ENCODE measurements at places on chromosomes 3 and 15.
A peak's percentile ranks its signal among the peaks of the same experiment; 100 is the strongest.

DNA sequence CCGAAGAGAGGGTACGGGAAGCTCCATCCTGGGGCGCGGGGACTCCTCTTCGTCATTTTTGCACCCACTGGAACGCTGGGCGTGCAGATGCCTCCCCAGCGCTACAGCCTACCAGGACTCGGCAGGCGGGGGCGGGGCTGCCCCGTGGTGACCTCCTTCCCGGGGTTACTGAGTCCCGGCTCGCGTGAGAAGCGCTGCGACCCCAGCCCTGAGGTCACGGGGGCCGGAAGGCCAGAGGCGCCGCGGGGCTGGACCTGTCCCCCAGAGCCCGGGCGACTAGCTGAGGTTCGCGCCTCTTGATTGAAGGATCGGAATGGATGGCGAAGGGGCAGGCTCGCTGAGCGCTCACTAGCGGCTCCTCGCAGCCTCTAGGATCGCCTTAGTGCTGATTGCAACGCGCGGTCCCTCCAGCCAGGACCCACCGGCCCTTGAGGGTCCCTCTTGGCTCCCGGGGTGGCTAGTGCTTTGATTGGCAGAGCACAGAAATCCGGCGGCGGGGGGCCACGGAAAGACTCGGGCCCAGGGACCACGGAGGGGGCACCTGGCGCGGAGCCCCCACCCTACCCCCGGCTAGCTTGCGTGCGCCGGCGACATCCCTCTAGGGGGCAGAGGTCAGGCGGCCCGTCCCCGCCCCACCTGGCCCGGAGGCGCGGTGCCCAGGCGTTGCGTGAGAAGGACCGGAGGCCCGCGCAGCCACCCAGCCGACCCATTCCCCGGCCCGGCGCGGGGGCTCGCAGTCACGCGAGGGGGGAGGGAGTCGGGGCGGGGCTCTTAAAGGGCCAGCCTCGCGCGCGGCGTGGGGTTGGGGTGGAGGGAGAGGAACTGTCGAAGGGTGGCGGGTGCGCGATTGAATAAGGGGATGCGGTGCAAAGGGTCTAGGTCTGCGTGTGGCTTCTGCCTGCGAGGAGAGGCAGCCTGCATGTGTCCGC lies 781 bp upstream of the CYP1A1 start:
- peak; percentile 14 for DNase-seq

GRCh38 chr3:47276558-47276957 lies 6.0 kb downstream of the KIF9 start:
- no peak for DNase-seq

DNA sequence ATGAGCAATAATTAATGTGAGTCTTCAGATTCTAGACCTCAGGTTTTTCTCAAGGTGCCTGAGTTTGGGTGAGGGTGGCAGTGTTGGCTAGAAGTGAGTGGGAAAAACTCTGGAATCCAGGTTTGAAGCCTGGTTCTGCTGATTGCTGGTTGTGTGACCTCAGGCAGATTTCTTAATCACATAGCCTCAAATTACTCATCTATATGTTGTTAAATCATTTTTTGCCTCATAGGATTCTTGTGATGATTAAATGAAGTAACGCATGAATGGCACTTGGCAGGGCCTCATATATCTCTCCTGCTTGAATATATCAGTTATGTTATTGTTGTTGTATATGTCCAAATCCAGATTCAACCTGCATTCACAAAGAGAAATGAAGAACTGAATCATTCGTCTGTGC lies 60.5 kb downstream of the NR2F2 start:
- DNase-seq, result no peak

GRCh38 chr3:184465883-184466412 lies 86.1 kb downstream of the CHRD start:
- no peak for DNase-seq

DNA sequence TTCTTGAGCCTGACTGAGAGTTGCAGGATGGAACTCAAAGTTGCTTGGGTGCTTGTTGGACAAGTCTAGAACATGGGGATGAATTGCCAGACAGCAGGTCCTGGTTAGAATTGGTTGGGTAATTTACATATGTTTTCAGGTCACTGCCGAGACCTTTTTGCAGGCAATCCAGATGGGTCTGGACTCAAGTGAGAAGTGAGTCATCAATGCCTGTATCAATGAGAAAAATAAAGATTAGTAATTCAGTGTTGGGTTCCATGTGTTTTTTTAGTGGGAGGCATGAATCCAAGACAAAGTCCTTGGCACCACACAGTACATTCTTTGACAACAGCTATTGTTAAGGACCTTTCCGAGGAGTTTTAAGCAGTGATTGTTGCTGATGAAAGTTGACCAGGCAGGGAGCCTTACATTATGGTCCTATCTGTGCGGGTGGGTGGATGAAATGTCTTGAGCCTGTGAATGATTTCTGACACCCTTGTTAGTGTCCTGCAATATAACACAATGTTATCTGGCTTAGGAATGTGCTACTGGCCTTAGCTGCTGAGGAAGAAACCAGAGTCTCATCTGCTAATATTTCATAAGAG lies 77.7 kb downstream of the CRYGS start:
- DNase-seq, result no peak

GRCh38 chr3:42690766-42691680 lies 5.7 kb downstream of the KLHL40 start:
- DNase-seq, result no peak

- no peak for DNase-seq
Observed at GRCh38 chr15:63294359-63294758, 17.0 kb downstream of the APH1B start.

GRCh38 chr3:145849115-145849514 lies 311.9 kb downstream of the PLOD2 start:
- DNase-seq, result no peak

- no peak for DNase-seq
Observed at GRCh38 chr15:26889298-26889898, 22.5 kb downstream of the GABRA5 start.

GRCh38 chr15:27486051-27486450 lies 515.1 kb downstream of the GABRG3 start:
- DNase-seq, result no peak

DNA sequence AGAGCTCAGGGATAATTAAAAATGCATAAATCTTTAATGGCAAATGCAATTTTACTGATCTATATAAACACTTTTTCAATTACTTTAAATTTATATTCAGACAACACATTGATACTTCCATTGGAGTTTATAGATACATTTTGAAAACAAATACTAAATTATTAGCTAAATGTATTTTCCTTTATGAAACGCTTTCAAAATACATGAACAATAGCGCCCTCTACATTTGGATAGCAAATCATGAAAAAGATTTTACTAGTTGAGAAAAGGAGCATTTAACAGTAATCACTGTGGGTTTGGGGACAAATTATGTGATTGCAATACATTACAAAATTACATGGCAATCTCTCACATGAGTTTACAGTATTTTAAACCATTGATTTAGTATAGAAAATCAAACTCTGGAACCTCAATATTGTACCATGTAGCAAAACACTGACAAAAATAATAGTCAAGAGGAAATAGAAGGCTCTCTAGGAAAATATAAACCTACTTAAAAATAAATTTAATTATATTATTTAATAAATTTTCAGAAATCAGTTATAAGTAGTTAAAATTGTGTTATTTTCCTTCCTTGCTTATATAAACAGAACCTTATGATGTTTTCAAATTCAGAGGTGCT lies 207.9 kb downstream of the ZIC1 start:
- no peak for DNase-seq

DNA sequence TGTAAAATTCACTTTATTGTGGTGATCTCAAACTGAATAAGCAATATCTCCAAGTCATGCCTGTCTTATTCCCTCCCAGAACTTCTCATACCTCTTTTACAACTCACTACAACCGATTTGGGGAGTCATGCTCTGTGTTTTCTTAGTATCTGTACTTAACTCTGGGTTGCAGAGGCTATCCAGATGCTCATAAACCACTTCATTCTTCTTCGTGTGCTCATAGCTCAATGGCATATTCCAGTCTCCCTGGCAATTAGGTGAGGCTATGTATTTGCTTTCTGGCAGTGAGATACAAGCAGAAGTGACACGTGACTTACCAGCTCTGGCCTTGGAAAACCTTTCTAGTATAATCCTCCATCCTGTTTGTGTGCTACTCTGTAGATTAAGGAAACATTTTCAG lies 360.9 kb downstream of the ZNF385D start:
- DNase-seq, result no peak

- DNase-seq, result no peak
Observed at GRCh38 chr15:80154336-80154735, 1.5 kb downstream of the FAH start.

DNA sequence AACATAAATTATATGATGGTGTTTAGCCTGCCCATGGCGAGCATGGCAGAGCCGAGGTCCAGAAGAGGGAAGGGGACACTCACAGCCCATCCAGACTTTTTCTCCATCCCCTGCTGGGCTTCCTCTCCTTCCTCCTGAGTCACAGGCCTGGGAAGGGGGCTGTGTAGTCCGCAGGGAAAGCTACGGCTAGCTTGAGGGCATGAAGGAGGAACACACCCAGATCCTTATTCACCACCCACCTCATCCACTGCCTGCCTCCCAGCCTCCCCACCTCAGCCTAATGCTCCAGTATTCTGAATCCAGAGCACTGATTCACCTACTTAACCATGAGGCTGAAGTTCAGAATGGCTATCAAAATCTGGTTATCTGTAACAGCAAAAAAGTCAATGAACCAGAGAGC lies 97.8 kb downstream of the OXNAD1 start:
- DNase-seq, result no peak

GRCh38 chr15:98996624-98997023 lies 11.0 kb downstream of the PGPEP1L start:
- no peak for DNase-seq

- no peak for DNase-seq
Observed at GRCh38 chr3:190092250-190092649, 28.4 kb downstream of the P3H2 start.
